ENCODE measurements at places on chromosomes 3 and 15.

GRCh38 chr15:100120111-100120510 is 221.7 kb downstream of the ADAMTS17 start:
- DNase-seq: no peak

DNA sequence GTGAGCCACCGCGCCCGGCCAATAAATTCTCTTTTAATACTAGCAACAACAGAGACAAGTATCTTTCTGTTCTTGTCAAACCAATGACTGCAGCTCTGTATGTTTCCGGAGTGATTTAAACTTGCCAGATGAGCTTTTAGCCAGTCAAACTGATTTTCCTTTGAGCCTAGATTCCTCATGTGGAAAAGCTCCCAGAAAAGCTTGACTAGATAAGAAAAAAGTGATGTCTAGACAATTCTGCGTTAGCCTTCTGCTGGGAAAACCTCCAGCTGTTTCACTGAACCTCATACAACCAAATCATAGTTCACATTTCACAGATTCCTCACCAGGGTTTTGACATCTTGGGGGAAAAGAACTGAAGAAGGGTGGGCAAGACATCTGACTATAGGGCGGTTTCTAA is 78.6 kb downstream of the MAGI1 start:
- no peak for DNase-seq

DNA sequence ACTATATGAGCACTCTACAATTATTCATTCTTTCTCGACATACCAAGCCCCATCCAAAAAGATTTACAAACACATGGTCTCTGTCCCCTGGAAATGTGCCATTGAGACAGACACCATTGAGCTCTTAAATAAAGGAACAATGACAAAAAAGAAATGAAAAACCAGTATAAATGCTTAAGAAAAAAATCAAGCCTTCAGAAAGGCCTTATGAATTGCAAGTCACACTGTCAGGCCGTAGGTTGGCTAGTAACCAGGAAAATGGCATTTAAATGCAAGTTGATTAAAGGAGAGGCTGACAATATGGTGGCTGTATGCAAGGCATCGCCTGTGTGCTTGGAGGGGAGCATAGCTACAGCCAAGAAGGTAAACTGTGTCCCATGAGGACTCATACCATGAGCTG is 49.7 kb downstream of the SRGAP3 start:
- DNase-seq: no peak

- DNase-seq: peak; percentile 72
These were observed 2.8 kb downstream of the HEMK1 start for GRCh38 chr3:50572158-50572557.

DNA sequence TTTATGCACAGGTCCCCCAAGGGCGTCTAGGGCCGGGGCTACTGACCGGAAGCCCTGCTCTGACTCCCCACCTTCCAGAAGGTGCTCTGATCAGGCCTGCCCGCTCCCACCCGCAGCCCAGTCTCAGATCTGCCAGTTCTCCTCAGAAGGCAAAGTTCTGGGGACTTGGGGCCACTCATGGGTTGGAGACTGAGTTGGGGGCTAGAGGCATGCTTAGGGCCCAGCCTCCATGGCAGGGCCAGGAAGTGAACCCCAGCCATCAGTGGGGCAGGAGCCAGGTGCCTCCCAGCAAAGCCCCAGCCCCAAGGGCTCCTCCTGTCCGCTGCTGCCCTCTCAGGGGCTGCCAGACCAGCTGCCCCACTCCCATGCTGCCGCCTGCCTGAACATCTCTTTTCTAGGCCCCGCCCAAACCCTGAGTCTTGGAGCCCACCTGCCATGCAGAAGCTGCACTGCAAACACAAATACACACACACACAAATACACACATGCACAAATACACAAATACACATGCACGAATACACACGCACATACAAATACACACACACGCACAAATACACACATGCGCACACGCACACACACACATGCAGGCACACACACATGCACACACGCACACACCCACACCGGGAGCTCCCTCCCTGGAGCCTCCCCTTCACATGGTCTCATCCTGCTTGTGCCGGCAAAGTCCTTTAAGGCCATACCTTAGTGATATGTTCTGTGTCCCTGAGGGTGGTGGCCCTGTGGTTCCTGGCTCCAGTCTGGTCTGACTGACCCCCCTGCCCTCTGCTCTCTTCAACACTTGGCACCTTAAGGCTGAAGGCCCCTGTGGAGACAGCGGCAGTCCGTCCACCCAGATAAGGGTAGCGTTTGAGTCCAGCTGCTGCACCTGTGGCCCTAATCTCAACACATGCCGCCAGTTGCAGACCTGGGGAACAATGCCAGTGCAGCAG is 59.2 kb upstream of the KLF13 start:
- DNase-seq: no peak

DNA sequence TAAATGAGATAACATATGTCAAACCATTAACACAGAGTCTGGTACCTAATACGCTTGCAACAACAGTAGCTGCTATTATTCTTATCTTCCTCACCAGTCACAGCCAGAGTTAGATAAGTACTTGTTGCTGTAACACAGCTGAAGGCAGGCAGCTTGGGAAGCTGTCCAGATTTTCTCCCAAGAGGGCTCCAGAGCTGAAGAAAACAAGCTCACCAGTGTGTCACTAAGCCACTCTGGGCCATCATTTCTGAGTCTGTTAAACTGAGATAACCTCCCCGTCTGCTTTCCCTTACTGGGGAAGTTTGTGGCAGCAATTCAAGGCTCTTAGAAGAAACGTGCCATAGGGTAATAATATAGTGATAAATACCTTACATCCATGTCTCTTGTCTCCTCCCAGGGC is 226.3 kb downstream of the TAFA4 start:
- peak; percentile 65 for DNase-seq

GRCh38 chr15:41988896-41989572 is 16.7 kb upstream of the EHD4 start:
- no peak for DNase-seq

GRCh38 chr3:141405025-141405424 is 36.7 kb downstream of the ZBTB38 start:
- DNase-seq: no peak

DNA sequence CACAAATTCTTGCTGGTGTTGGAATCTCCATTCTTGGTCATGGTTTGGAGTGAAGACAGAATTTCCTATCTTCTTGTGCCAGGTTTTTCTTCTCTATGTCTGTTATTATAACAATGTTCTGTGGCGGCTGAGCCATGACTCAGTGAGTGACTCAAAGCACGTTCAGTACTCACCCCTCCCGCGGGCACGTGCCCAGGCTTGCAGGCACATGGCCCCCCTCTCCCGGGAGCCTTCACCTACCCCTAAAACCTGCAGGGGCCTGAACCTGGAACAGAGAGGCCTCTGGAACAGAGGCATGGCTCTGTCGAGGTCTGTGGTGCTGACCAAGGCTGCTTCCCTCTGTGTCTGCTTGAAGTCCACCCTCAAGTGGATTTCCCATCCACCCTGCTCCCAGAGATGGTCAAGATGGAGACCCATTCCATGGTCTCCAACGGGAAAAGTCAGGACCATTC is 27.6 kb downstream of the PLXNB1 start:
- no peak for DNase-seq

- DNase-seq: no peak
These were observed 165.6 kb downstream of the LPP start for GRCh38 chr3:188319569-188319968.

DNA sequence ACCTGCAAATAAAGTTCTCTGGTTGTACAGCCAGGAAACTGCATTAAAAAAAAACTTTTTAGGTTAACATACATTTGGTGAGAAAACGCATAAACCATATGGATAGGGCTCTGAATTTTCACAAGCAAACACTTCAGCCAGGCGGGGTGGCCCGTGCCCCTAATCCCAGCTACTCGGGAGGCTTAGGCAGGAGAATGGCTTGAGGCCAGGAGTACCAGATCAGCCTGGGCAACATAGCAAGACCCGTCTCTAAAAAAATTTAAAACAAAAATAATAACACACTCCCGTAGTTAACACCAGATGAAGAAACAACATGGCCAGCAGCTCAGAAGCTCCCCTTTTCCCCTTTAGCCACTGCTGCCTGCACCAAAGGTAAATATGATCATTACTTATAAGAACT is 3.2 kb upstream of the RPL14 start:
- no peak for DNase-seq

DNA sequence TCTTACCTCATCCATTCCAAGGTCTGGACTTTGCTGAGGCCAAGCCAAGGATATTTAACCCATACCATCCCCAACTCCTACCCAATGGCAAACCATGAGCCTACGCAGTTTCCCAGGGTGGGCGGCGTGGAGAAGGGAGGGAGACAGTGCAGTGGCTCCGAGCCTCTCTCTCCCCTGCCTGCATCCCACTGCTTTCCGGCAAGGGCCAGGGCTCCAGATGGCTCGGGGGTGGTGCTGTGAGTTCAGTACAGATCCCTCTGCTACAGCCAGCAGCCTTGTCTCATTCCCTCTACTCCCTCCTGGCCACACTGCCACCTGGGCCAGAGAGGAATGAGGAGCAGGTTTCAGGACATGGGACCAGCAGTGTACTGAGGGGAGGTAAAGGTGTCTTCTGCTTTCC is 44.3 kb upstream of the APEH start:
- no peak for DNase-seq

GRCh38 chr3:123457841-123458240 is 9.0 kb upstream of the ADCY5 start:
- no peak for DNase-seq

DNA sequence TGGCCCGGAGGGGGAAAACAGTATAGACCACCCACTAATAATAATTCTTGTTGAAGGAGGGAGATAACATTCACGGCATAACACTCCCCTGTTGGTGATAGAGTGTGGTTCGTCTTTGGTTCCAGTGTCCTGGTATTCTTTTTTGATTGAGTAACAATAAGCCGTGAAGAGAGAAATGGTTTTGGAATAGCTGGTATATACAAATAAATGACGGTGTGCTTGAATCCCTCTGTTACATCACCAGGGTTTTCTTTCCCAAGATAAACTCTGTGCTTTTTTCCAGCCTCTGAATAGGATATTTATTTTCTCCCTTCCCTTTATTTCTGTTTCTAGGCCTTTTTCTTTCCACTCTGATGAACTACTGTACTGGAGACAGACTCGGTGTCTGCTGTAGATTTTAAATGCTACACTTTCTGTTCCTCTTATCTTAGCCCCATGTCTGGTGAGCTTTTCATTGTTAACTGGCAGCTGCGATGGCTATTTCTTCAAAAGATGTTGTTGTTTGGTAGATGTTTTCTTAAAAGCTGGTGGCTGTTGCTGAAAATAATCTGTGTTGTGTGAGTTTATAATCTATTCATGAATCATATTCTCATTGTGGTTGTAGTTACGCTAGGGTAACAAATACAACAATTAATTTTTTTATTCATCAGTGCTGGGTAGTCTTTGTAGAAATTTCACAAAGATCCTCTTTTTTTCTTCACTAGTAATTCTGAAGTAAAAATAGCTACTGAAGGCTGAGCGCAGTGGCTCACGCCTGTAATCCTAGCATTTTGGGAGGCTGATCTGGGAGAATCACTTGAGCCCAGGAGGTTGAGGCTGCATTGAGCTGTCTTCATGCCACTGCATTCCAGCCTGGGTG is 15.5 kb upstream of the SCAANT1 start:
- DNase-seq: no peak

GRCh38 chr3:4820296-4821121 is 158.7 kb upstream of the BHLHE40 start:
- DNase-seq: no peak

DNA sequence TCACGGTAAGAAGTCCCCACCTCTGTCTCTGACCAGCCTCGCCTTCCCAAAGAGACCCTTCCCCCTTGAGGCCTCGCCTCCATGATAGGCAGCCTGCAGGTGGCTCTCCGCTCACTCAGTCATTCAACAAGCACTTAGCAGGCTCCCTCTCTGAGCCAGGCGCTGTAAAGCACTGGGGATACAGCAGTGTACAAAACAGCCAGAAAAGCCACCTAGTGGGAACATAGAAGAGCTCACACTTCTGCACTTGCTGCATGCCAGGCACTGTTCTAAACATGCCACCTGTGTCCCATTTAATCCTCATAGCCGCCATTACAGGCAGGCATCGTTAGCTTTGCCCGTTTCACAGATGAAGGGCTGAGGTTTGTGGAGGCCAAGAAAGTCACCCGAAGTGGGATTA is 56.0 kb downstream of the SEMA3G start:
- DNase-seq: peak; percentile 16

GRCh38 chr3:116226266-116226665 is 219.0 kb downstream of the LSAMP start:
- no peak for DNase-seq

- DNase-seq: no peak
These were observed 67.4 kb upstream of the TAMM41 start for GRCh38 chr3:11914041-11914440.

GRCh38 chr3:11385326-11385725 is 113.1 kb downstream of the ATG7 start:
- DNase-seq: peak; percentile 76

- DNase-seq: no peak
These were observed 501.8 kb downstream of the ZPLD1 start for GRCh38 chr3:102936511-102937045.

DNA sequence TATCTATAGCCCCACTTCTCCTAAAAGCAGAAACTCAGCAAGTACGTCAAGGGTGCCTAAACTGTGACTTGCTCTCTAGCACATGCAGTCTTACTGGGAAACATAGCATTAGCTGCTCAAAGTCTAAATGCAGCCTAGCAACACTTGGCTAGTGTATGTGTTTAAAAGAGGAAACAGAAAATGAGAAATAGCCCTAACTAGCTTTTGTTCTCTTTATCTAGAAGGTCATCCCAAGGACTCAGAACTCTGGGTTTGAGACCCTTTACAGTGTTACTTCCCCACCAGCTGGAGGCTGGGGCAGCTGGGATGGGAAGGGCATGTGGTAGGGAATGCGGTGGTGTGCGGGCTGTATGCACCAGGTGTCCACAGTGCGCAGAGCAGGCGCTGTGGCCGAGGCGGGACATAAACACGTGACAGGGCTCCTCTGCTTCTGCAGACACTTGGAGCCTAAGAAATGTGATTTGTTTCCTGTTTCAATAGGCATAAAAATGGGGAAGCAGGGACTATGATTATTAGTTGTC is 13.3 kb downstream of the ETV5 start:
- no peak for DNase-seq

DNA sequence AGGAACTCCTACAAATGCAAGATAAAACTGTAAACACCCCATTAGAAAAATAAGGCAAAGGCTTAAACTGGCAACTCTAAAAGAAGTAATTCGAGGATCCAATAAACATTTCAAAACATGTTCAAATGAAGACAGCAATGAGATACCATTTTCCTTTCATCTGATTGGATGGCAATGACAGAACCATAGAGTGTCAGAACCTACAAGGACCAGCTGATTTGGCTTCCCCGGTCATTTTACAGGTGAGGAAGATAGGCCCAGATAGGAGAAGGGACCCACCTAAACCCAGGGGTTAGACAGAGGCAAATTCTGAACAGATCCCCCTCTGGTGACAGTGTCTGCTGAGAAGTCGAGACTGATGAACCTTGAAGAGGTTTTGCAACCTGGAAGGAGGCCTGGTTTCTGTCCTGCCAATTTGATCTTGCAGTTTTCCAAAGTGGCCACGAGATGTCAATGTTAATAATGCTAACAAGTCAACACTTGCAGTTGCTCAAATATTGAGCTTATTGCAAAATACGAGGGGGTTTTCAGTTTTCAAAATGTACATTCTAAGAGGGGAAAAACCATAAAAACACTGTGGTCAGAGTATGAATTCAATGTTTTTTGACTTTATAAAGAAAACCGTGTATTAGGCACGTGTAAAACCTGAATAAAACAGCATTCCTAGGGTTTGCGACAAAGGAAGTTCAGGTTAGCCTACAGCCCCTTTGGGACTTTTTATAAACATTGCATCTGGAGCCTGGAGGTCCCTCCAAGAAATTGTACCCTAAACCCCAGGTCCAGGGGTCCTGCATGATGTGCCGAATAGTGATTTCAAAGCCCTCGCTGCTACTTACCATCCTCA is 21.5 kb downstream of the CFAP161 start:
- peak; percentile 56 for DNase-seq

Data from mesendoderm (in vitro differentiated cells).